ENCODE measurements at places on chromosomes 1 and 21.

- DNase-seq = peak; percentile 55
Measured at GRCh38 chr1:223143537-223144248, 645 bp upstream of the TLR5 start.

DNA sequence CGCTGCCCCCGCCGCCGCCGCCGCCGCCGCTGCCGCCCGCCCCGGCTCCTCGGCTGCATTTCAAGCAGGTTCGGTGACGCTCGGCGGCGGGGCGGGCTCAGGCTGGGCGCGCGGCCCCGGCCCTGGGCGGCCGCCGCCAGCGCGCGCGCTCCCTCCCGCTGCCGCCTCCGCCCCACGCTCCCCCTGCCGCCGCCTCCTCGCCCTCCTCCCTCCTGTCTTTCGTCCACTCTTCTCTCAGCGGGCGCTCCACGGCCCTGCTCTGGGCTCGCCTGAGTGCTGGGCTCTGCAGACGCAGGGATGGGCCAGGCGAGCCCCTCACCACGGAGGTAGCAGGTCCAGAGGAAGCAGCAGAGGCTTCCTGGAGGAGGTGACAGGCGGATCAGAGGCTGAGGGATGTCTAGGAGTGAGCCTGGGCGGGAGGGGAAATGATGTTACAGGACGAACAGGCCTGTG, at the start of gene LRP8:
Gene LRP8, minus strand, starts transcription at position 62 of the 453 bp plus-strand sequence. CDS start 158 bp downstream, outside the sequence.
- DNase-seq = peak; percentile 86

- DNase-seq = no peak
Measured at GRCh38 chr1:152886085-152886484, 8.0 kb downstream of the SMCP start.

GRCh38 chr1:223136086-223136485, 7.0 kb downstream of the TLR5 start:
- no peak for DNase-seq

GRCh38 chr1:223183268-223183862, 40.3 kb upstream of the TLR5 start:
- DNase-seq = peak; percentile 1

DNA sequence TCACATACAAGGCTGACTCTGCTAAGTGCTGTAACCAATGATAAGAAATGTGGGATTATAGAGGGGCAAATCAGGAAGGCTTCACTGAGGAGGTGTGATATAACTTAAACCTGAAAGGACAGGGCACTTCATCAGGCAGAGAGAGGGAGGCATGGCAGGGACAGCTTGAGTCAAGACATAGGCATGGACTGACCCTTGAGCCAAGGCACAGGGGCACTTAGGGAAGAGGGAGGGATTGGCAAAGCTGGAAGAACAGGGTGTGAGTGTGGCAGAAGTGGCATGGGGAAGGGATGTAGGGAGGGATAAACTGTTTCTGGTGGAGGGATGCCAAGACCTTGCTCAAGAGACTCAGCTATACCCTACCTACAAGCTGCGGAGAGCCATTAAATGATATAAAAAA, 81.3 kb downstream of the PLXNA2 start:
- no peak for DNase-seq

- no peak for DNase-seq
Measured at GRCh38 chr1:39980555-39981313, 25.8 kb downstream of the MFSD2A start.

DNA sequence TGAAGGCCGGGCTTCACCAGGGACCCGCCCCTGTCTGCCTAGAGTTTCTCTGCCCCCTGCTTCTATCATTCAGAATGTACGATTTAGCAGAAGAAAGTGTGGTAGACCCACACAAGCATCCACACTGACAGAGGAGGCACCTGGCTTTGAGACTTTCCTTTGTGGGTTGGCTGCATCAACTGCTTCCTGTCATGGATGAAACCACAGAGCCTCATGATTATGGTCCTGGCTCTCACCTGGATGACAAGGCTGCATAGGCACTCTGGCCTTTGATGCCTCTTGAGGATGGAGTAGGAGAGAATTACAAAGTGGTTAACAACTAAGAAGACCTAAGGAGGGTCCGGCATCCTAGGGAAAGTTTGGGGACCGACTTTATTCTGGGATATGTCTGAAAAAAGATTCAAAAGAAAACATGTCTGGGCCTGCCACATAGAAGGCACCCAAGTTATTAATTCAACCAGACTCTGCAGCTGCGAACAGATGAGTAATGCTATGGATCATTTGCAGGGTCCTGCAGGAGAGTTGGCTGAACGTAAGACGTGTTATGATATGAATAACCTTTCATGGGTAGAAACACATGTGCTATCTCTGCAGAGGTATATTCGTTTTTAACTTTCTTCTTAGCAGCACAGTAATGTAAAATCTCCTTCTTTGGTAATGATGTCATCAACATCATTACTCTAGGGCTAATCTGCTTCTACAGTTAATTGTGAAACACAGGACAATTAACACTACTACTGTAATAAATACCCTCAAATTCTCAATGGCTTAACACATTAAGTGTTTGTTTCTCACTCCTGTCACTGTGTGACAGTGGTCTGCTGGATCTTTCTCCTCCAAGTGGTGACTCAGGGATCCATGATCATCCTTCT, 136.2 kb downstream of the SLC35F3 start:
- no peak for DNase-seq

- no peak for DNase-seq
Measured at GRCh38 chr1:87673309-87673708, 344.6 kb downstream of the LMO4 start.

- DNase-seq = no peak
Measured at GRCh38 chr1:238621405-238621804, 730.7 kb upstream of the ZP4 start.

DNA sequence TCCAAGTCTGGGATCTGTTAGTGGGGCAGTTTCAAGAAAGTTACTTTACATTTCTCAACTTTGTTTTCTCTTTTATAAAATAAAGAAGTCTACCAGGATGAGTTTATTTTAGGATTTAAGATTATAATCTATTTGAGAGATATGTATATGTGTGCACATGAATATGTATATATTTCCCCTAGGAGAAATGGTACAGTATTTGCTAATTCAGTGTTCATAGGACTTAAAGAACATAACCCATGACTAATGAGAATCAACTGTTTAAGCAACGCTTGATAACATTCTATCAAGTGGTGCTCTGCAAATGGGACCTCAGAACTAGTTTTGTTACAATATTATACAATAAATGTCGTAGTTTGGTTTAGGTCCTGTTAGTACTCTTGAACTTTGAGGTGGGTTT, 7.0 kb downstream of the BCAS2 start:
- DNase-seq = no peak

- no peak for DNase-seq
Measured at GRCh38 chr1:94648225-94649007, 106.9 kb upstream of the F3 start.

DNA sequence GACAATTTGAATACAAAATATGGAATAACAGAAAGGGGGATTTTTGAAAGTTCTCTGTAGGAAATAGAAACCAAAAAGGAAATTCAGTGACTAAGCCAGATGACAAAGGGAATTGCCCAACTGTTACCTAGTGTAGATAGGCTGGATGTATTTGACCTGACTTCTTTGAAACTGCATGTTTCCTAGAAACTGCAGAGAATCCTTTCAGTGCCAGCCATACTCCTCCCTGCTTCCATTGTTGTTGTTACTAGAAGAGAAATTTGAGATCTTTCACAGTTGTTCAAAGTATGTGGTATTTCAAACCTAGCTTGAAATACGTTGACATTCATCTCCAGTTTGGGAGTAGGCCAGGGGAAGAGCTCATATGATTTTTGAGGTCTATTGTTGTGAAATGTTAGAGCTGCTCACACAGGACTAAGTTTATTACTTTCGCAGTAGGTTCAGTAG, 1.8 kb upstream of the GBP5 start:
- DNase-seq = no peak

- no peak for DNase-seq
Measured at GRCh38 chr1:2277741-2278488, 49.8 kb downstream of the SKI start.

GRCh38 chr21:39111931-39112550, 71.2 kb downstream of the PSMG1 start:
- DNase-seq = no peak

GRCh38 chr1:150810958-150811659, 3.0 kb upstream of the CTSK start:
- no peak for DNase-seq

DNA sequence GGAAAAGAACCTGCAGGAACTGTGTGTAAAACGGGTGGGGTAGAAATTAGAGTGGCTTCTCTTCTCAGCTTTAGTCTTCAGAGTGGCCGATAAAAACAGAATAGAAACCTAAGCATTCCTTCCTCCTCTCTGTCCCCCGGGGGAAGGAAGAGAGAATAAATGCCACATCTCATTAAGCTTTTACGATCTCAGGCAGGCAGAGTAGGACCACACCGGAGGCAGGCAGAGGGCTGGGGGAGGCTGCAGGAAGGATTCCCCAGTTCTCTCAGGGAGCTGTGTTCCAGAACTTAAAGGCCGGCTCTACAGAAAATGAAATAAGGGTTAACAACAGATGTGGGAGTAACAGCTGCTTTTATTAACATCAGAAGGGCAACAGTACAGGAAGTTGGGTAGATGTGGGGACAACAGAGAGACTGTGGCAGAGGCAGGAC, 24.5 kb upstream of the MEF2D start:
- DNase-seq = no peak

DNA sequence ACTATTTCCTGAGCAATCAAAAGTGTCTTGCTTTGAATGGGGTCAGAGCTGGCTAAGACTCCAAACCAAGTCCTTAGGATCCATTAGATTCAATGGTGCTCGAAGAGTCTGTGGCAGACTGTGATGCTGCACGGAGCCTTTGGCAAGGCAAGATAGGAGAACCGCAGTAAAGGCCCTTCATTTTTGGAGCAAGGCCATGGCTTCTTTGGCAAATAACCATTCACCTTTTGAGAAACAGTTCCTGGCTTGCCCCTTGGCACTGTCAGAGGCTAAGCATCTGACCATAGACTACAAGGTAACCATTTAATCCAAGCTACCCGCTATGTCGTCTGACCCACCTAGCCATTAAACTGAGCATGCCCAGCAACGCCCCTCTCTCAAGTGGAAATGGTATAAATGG, 45.2 kb downstream of the EDN2 start:
- DNase-seq = no peak

DNA sequence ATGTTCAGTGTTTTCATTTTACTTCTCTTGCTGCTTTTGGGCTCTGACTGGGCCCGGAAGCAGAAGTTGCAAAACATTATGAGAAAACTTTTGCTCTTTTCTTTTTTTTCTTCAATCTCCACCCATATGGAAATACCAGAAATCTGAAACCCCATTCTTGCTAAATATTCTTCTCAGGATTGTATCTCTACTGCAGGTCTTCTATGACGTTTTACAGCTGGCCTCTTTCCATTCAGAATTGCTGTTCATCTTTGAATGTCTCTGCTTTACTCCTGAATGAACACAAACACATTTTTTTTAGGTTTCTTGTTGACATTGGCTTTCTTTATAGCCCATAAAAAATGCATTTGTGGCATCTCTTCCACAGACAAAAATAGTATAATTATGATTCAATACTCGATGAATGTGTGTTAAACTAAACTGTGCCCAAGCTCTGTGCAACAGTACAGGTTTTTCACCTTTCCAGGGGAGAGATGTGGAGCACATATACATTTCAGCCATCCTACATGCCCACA, 18.8 kb downstream of the PTPRC start:
- no peak for DNase-seq

- no peak for DNase-seq
Measured at GRCh38 chr1:202745323-202745888, 35.2 kb upstream of the SYT2 start.

GRCh38 chr1:107549152-107549810, 408.4 kb downstream of the NTNG1 start:
- no peak for DNase-seq

- no peak for DNase-seq
Measured at GRCh38 chr21:20998456-20998789, 214 bp downstream of the NCAM2 start.

DNA sequence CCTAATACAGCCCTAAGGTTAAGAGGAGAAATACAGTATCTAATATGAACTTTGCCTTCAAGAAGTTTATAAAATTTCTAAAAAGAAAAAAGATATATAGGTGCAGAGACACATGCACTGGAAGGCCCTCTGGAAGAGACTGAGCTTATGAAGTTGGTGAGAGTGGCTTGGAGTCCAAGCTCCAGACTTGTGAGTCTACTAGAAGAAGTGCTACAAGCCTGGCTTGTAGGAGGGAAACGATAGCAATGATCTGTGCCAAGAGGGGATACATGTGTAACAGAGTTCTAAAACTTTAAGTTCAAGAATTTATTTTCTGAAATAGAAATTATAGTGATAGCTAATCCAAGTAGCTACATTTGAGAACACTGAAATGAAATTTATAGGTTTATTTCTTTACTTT, 213.0 kb downstream of the PATJ start:
- DNase-seq = no peak

- no peak for DNase-seq
Measured at GRCh38 chr1:86687595-86687994, 16.8 kb upstream of the SH3GLB1 start.

GRCh38 chr1:22728751-22729399, 18.2 kb downstream of the EPHB2 start:
- no peak for DNase-seq

GRCh38 chr1:231681006-231681405, 54.4 kb downstream of the DISC1 start:
- no peak for DNase-seq

GRCh38 chr1:169196161-169196560, 89.7 kb downstream of the ATP1B1 start:
- no peak for DNase-seq

GRCh38 chr1:78543941-78544643, 53.3 kb downstream of the PTGFR start:
- DNase-seq = no peak

DNA sequence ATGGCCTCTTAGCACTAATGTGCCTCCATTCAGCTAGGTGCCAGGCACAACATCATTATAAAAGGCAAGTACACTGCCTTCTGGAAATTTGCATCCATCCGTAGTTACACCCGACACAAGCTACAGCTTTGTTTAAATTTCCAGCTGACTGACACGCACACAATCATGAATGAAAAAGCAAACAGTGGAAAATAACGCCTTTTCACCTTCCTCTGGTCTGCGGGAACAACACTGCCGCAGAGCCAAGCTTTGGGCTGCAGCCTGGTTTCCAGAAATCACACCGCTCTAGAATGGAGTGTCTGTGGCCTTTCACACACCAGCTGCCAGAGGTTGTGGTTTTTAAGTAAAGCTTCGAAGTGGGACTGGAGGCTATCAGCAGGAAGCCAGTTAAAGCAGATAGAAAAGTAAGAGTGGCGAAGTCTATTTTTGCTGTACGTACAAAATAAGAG, 142.8 kb upstream of the COA6 start:
- no peak for DNase-seq

DNA sequence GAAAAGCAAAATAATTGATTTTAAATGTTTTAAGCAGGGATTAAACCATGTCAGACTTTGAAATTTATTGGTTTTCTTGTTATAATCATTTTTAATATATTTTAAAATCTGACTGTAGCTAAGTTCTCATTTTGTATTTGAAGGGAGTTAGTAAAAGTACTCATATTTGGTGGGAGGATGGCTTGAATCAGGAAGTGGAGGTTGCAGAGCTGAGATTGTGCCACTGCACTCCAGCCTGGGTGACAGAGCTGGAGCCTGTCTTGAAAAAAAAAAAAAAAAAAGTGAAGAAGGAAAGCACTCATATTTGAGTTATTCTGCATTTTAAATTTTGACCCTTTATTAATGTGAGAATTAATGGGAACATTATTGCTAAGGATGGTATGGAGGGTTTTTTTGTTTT, 106.0 kb downstream of the RABGAP1L start:
- DNase-seq = no peak

- DNase-seq = no peak
Measured at GRCh38 chr1:56877973-56878372, 23.4 kb downstream of the C8A start.

Data from stimulated activated CD8-positive, alpha-beta memory T cell treated with anti-CD3 and anti-CD28 coated beads, Interleukin-4, amount 100 ng/mL, for 48 hours (primary cell).